ENCODE measurements at places on chromosomes 1 and 21. TPM values are rescaled to one million over a fixed set of nuclear protein-coding genes. Genes with fewer than 3 reads are reported as not detected.

HSPB7 gene
- 429 TPM for total RNA-seq

IQGAP3 gene
- not detected for total RNA-seq

EPHB2 gene
- total RNA-seq: 5.8 TPM

KLHDC7A gene
- 4.7 TPM for total RNA-seq

ALPL gene
- 2.6 TPM for total RNA-seq

LMOD1 gene
- total RNA-seq: 168 TPM

MYOC gene
- 47.8 TPM for total RNA-seq

TRIM67 gene
- 1.3 TPM for total RNA-seq

HPDL gene
- not detected for total RNA-seq

PTGFRN gene
- 13.1 TPM for total RNA-seq

GUCA2B gene
- total RNA-seq: not detected

MFAP2 gene
- total RNA-seq: 28.6 TPM

FCN3 gene
- 32.3 TPM for total RNA-seq

PRKCZ gene
- 0.49 TPM for total RNA-seq

LRRC41 gene
- 44.7 TPM for total RNA-seq

TRIM33 gene
- 36.2 TPM for total RNA-seq

UMODL1 gene
- total RNA-seq: 0.19 TPM

FGR gene
- 34.2 TPM for total RNA-seq

RGSL1 gene
- not detected for total RNA-seq

CD160 gene
- total RNA-seq: not detected

HES4 gene
- 6.5 TPM for total RNA-seq

CELA3A gene
- total RNA-seq: not detected

RIPPLY3 gene
- not detected for total RNA-seq

DUSP10 gene
- total RNA-seq: 12.9 TPM

CFAP45 gene
- total RNA-seq: not detected

SAMD13 gene
- 1.1 TPM for total RNA-seq

ARHGEF16 gene
- total RNA-seq: 0.17 TPM

BMP8B gene
- 0.44 TPM for total RNA-seq

EPHA2 gene
- 20.3 TPM for total RNA-seq

DIRAS3 gene
- total RNA-seq: 0.49 TPM

LMX1A gene
- total RNA-seq: 0.51 TPM

FLG2 gene
- not detected for total RNA-seq

LPAR3 gene
- total RNA-seq: not detected

CFAP141 gene
- not detected for total RNA-seq

SHE gene
- total RNA-seq: 23.3 TPM

KRTAP24-1 gene
- not detected for total RNA-seq

DMRTA2 gene
- not detected for total RNA-seq

HSD11B1 gene
- 69.0 TPM for total RNA-seq

CGN gene
- 0.98 TPM for total RNA-seq

SEMA6C gene
- 4.2 TPM for total RNA-seq

CFHR3 gene
- total RNA-seq: not detected

FMO5 gene
- 5.1 TPM for total RNA-seq

PAQR6 gene
- total RNA-seq: 0.66 TPM

S100A14 gene
- total RNA-seq: not detected

FCGR1A gene
- total RNA-seq: 24.3 TPM

CD52 gene
- 26.2 TPM for total RNA-seq

SLC41A1 gene
- 23.2 TPM for total RNA-seq

CCDC185 gene
- total RNA-seq: not detected

C4BPB gene
- total RNA-seq: 2.2 TPM

MPL gene
- 0.38 TPM for total RNA-seq

SPRR3 gene
- not detected for total RNA-seq

FDPS gene
- total RNA-seq: 105 TPM
